ENCODE measurements at places on chromosomes 5 and 9.
A peak's percentile ranks its signal among the peaks of the same experiment; 100 is the strongest.

GRCh38 chr5:15787681-15788080 is 287.7 kb downstream of the FBXL7 start:
- no peak for DNase-seq

- no peak for DNase-seq
These were observed 1249.3 kb downstream of the CDH12 start for GRCh38 chr5:21603796-21604195.

DNA sequence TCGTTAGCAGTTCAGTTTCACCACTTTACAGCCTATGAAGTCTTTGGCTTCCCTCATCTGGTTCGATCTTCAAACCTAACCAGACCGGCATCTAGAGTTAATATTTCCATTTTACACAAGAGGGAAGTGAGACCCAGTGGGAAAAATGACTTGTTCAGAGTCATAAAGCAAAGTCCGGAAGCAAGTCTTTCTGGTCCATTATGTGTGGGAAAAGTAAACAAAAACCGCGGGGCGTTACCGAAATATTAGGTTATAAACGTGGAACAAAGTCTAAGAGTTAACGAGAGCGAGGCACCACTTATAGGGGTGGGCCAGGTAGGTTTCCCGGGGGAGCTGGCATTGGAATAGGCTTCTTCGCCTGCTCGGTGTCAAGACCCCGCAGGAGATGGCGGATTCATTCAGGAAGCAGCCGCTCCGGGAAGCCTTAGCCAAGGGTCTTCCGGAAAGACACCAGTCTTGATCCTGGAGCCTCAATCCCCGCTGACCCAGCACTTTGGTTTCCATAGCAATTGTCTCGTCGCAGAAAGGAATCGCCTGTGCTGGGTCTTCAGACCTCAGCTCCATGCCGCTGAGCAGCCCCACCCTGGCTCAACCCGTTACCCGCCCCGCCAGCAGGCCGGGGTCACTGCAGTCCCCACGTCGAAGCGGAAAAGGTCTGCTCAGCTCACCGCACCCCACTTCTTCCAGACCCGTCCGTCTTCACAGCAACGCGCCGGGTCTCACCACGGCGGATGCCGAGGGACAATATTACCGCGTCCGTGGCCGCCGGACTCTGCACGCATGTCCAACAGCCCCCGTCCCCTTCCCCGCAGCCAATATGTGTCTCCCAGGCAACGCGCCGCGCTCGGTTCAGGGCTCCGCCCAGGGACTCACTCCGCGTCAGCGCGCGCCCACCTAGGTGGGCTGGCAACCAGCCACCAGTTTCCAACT is at the start of gene C5orf52:
TSS of gene C5orf52 (plus strand) at position 872 of the 930 bp plus-strand sequence. CDS start 82 bp downstream, outside the sequence.
- DNase-seq: peak; percentile 33

GRCh38 chr9:134785325-134786108 is 95.1 kb upstream of the FCN2 start:
- no peak for DNase-seq

DNA sequence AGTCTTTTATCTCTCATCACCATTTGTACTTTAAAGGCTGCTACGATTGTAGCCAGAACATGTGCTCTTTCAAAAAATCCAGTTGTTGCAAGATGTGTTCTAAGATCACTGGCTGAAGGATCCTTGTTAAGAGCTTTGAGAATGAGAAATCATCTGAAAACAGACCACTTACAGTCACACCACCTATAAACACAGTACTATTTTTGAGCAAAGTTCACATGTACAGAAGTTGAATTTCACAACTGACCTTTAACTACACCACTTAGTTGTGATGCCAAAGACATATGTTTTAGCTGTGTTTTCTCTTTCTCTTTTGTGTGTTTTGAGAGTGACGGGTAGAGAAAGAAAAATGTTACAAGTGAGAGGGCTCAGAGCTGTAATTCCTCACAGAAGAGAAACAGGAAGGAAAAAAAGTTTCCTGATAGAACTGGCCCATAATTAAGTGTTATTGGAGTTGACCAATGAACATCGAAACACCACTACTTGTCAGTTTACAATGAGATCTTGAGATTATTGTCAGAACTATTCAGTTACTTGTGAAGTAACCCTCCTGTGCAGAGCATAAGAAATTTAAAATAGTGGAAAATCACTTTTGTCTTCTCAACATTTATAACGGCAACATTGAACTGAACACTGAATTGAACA is 245.4 kb downstream of the MLLT3 start:
- DNase-seq: no peak

DNA sequence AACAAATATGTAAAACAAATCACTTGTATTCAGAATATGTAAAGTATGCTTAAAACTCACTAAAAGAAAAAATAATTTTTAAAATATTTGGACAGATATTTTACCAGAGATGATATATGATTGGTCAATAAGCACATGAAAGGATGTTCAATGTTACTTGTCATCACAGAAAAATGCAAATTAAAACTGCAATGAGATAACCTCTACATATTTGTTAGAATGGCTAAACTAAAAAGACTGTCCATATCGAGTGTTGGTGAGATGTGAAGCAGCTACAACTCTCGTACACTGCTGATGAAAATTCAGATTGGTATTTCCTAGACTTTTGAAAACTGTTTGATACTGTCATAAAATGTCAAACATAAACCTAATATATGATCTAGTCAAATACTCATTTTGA is 685.1 kb downstream of the DTWD2 start:
- no peak for DNase-seq

- peak; percentile 5 for DNase-seq
These were observed 1518.7 kb upstream of the WWC1 start for GRCh38 chr5:166772770-166773169.

- no peak for DNase-seq
These were observed 71.8 kb downstream of the PHF2 start for GRCh38 chr9:93648181-93648580.

GRCh38 chr5:53464722-53465121 is 15.7 kb upstream of the FST start:
- no peak for DNase-seq

GRCh38 chr9:72557549-72557948 is 36.1 kb downstream of the TMC1 start:
- DNase-seq: peak; percentile 98

DNA sequence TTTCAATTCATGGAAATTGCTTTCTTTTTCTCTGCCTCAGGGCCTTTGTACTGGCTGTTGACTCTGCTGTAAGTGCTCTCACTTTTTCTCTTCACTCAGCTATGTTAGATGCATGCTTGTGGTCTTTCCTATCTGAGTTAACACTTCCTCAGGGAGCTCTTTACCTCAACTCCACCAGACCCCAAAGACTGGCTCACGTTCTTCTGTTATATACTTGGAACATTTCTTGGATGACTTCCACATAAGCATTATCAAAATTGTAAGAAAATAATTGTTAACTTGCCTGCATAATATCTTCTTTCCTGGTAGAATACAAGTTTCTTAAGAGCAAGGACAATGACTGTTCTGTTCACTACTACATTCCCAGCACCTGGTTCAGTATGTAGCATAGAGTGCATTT is 455.9 kb downstream of the EBF1 start:
- DNase-seq: no peak

DNA sequence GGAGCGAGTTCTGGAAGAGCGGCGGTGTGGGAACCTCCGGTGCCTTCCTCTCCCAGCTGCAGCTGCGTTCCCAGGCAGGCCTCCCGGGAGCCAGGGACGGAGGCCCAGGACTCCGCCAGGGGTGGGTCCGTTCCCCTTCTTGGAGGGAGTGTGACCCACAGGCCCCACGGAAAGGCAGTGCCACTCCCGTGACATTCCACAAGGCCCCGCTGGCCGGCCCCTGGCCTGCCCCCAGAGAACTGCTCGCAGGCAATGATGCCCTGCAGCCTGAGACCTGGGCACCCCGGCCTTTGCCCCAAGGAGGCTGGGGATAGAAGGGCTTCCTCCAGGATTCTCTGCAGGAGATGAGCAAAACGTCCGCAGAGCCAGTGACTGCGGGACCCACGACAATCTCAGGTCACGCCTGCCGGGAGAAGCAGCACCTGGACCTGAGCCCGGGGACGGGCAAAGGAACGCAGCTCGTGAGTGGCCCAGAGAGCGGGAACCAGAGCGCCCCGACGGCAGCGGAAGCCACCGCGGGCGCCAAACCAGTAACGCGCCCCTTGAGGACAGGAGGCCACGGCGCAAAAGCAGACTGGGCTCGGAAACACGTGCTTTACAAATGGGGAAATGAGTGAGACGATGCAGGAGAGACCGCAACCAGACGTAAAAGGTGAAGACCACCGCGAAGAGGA is 9.3 kb downstream of the OBP2B start:
- no peak for DNase-seq

DNA sequence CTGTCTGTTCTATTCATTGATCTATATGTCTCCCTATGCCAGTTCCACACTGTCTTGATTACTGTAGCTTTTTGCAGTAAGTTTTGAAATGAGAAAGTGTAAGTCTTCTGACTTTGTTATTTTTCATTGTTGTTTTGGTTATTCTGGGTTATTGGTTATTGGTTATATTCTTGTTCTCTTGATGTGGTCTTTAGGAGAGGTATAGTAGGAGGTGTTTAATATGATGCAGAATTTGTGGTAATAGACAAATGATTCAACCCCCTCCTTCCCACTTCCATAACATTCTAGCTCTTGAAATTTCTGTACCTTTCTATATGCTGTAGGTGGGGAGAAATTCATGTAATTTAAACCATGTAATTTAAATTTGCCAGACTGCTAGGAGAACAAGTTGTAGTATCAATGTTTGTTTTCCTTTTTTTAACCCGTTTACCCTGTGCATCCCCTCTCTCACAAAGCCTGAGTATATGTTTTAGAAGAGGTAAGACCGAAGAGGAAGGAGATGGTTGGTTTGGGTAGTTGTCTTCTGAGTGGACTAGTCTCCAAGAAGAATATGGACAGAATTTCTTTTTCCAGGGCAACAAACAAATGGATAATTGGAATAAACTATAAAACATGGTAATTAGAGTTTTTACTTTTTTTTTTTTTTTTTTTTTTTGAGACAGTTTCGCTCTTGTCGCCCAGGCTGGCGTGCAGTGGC is 19.2 kb downstream of the ANKHD1 start:
- no peak for DNase-seq

DNA sequence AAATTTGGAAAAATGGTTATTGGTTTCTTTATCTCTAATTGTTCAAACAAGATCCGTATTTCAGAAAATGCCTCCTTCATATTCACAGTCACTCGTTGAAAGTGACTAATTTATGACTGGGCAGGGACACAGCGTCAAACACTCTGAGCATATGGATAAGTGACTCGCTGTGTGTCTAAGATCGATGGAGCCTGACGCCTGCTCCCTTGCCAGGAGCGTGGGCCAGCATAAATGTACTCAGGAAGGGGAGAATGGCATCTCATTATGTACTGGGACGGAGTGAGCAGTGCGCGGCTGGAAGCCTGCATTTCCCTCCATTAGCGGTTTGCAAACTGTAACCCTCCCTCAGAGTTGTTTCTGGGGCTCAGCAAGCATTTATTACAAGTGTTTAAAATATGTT is 79.8 kb upstream of the CAST start:
- peak; percentile 45 for DNase-seq

GRCh38 chr9:38254151-38254550 is 138.4 kb upstream of the ALDH1B1 start:
- DNase-seq: no peak

GRCh38 chr5:171449426-171449825 is 30.0 kb downstream of the FGF18 start:
- DNase-seq: no peak

GRCh38 chr9:97462914-97463313 is 38.6 kb upstream of the TMOD1 start:
- DNase-seq: no peak

- no peak for DNase-seq
These were observed 1716.4 kb downstream of the EFNA5 start for GRCh38 chr5:105954341-105954740.

- DNase-seq: no peak
These were observed 21.5 kb downstream of the SECISBP2 start for GRCh38 chr9:89339807-89340206.

DNA sequence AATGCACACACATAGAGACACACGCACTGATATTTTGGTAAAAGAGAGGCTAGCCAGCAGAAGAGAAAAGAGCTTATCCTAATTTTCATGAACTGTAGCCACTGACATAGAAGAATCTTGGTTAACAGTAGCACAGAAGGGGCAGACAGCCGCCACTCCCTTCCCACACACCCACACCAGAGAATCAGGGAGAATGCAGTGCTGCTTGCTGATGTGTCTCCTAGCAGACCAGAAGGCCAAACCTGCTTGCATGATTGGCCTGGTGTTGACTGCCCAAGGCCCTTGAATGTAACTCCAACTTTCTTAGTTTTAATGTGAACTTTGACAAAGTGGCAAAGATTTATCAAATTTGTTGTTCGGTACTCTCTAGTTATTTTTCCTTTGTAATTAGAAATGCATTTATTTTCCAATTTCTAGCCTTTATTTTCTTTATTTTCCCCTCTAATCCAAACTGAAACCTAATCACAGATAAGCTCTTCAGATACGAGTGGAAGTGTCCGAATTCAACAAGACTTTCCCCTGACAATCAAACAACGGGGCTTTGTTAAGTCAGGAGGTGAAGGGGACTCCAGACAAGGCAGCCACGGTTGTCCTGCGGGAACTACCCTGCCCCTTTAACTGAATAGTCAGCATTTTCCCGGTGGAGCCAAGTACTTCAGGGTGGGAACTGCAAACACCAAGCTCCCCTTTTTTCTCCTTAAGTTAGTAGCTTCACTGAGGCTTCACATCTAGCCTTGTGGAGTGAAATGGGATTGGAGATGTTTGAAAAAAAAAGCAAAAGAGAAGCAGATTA is 81.9 kb upstream of the CTSL start:
- no peak for DNase-seq

- no peak for DNase-seq
These were observed 2252.4 kb downstream of the MAT2B start for GRCh38 chr5:165757791-165758190.

DNA sequence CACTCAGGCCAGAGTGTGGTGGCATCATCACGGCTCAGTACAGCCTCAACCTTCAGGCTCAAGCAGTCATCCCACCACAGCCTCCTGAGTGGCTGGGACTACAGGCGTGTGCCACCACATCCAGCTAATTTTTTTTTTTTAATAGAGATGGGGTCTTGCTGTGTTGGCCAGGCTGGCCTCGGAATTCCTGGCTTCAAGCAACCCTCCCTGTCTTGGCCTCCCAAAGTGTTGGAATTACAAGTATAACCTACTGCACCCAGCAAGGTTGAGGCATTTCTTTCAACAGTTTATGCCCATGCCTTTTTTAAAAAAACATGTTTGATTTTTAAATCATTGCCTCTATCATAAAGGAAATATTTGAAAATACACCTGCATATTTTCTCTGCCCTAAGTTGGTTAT is 2.8 kb downstream of the RARS1 start:
- DNase-seq: no peak

DNA sequence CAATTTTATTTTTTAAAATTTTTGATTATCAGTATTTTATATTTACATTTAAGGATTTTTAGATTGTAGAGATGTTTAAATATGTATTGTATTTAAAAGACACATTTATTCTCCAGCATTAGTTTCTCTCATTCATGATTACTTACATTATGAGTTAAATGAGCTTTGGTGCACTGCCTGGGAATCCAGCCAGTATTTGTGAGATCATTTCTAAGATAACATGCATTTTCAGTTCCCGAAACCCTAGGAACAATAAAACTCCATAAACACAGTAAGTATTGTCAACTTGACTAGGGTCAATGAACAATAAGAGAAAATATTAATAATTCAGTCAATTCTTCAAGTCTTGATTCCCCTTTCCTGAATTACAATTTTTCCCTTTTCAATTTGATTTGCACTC is 403.3 kb downstream of the PLK2 start:
- DNase-seq: peak; percentile 75

GRCh38 chr5:1172670-1173404 is 28.6 kb upstream of the SLC6A19 start:
- no peak for DNase-seq
